ENCODE measurements at places on chromosomes 4 and X. TPM values are rescaled to one million over a fixed set of nuclear protein-coding genes. Genes with fewer than 3 reads are reported as not detected.

DNA sequence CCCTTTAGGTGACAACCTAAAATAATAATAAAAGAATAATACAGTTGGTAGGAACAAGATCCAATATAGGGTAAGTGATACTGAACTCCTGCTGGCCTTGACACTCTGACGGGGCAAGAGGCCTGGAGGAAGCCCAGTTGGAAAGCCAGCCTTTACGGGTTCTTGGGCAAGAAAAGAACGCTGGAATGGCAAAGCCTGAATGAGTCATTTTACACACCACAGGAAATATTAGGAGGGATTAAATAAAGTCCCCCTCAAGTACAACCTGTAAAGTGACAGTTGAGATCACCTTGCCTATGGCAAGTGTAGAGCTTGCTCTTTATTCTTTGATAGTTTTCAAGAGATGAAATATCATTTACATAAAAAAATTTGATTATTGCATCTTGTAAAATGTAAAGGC is 244.5 kb upstream of the TLL1 start:
- peak; percentile 30 for DNase-seq

AKAP4 gene
- total RNA-seq, result not detected

GRCh38 chr4:6576512-6576911 is 1.5 kb downstream of the MAN2B2 start:
- DNase-seq, result no peak

DNA sequence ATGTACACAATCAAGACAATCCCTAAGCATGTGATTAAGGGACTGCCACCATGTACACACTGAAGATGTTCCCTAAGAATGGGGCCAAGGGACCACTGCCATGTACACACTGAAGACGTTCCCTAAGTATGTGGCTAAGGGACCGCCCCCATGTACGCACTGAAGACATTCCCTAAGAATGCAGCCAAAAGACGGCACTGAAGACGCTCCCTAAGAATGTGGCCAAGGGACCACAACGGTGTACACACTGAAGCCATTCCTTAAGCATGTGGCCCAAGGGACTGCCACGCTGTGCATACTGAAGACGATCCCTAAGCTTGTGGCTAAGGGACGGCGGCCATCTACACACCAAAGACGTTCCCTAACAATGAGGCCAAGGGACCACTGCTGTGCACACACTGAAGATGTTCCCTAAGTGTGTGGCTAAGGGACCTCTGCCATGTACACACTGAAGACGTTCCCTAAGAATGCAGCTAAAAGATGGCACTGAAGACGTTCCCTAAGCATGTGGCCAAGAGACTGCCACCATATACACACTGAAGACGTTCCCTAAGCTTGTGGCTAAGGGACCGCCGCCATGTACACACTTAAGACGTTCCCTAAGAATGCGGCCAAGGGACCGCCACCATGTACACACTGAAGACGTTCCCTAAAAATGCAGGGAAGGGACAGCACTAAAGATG is 26.4 kb downstream of the DHRSX start:
- DNase-seq, result no peak

DNA sequence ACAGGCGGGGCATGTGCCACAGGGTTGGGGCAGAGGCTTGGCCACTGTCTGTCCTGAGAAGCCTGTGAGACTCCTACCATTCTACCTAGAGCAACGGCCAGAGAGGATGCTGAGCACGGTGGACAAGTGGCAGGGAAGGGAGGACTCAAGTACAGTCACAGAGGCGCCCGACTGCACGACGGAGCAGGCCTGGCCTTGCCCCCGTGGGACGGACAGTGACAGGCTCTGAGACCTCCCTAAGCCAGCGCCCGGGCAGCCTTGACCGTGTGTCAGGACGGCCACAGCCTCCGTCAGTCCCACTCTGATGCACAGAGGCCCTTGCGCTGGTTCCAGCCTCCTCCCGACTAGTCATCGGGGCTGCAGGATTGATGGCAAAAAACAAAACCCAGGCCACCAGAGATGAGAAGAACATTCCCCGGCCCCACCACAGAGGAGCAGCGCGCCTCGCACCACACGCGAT is 36.7 kb upstream of the MXD4 start:
- no peak for DNase-seq

- DNase-seq, result peak; percentile 34
Observed at GRCh38 chr4:4334798-4335520, 44.9 kb downstream of the ZBTB49 start.

DNA sequence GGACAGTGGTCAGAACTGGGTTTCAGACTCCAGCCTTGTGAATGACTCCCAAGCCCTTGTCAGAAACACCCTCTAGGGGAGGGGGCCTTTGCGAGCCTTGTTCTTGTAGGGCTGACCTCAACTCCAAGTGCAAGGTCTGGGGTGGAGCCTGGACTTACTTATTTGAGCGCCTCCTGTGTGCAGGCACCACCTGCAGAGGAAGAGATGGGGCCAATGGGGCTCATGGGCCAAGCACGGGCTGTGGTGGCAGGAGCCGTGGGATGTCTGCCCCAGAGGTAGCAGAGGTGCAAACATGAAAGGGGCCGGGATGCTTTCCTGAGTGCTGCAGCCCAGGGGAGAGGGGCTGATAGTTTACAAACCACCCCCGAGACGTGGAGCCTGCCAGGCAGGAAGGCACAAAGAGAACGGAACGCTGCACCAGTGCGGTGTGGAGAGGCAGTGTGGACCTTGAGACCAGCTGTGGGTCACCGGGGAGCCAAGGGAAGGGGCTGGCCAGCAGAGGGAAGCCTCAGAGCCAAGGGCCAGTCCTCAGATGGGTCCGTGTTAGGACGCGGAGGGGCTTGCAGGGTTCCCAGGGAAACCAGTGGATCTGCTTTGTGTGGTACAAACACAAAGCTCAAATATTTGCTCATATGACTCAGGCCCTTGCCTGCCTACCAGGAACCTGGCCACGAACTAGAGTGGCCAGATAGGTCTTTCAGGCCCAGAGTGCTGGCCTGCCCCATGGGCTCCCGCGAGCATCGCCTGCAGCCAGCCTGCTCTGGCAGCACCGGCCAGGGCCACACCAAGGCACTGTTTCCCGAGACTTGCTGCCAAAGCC is 8.7 kb upstream of the TADA2B start:
- DNase-seq, result peak; percentile 65

DNA sequence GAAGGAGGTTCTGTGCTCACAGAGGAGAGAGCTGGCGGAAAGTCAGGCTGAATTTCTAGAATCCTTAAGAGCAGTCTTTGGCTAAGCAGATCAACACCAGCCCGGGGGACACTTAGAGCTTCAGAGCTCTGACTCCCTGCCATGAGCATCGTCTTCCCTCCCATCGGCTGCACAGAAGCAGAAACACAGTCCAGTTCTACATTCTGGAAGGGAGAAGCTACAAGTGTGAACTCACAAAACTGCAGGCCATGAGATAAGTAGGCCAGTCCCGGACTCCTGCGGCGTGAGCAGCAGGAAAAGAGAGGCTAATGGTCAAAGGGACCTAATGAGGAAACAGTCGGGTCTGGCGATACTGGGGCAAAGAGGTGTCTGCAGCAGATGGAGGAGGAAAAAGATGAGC is 211.5 kb downstream of the DHX15 start:
- DNase-seq, result no peak

CACNA1F gene
- under 0.01 TPM for total RNA-seq

WAS gene
- not detected for total RNA-seq
